ENCODE measurements at places on chromosomes 6 and 20.

DNA sequence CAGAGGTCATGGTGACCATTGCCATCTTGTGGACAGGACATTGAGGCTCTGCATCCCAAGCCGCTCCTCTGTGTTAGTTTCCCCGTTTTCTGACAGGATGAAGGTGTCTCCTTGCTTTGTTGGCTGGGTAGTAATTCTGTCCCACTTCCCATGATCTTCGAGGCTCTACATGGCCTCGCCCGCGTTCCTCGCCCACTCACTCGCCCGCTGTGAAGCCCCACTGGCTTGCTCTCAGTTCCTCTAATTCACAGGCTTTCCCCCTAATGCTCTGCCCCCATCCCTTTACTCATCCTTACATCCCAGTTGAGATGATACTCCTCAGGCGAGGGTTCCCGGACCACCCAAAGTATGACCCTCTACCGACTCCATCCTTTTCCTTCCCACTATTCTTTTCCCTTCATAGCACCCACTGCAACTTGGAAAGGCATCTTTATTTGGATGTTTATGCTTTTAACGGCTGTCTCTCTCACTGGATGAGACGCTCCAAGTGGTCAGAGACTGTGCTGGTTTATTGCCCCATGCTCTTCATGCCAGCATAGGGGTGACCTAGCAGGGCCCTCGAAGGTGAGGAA is 511 bp upstream of the SLC35B2 start:
- no peak for DNase-seq

GRCh38 chr20:33811776-33812151 is 616 bp downstream of the CHMP4B start:
- DNase-seq = no peak

GRCh38 chr20:32523613-32524213 is 61.4 kb downstream of the NOL4L start:
- DNase-seq = no peak

- no peak for DNase-seq
Observed at GRCh38 chr20:37408302-37409193, 62.6 kb downstream of the SRC start.

GRCh38 chr6:79186564-79186963 is 47.9 kb downstream of the HMGN3 start:
- DNase-seq = no peak

- no peak for DNase-seq
Observed at GRCh38 chr20:22020201-22020600, 314.7 kb downstream of the PAX1 start.

DNA sequence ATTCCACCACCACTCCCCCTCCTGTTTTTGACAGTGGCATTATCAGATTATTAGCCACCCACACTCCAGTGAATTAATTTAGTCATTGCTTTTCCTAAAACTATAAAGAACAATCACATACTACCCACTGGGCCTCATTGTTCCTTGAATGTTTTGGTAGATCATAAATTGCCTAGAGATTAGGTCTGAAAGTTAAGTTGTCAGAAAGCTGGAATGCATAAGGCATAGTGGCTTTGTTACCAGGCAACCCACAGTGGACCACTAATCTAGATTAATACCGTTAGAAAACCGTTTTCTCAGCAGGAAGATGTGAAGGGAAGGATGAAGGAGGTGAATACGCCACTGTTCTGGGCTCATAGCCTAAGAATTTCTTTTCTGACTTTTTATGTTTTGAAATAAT is 75.6 kb downstream of the SAMD3 start:
- no peak for DNase-seq

- DNase-seq = no peak
Observed at GRCh38 chr20:8790442-8791074, 278.3 kb upstream of the PLCB4 start.

All from stimulated activated CD4-positive, alpha-beta T cell treated with anti-CD3 and anti-CD28 coated beads, Interleukin-1b, Interleukin-23, amount 100 ng/mL, for 1 hour (primary cell).